Spleen (tissue), 13 donors: ENCODE measurements at places on chromosomes 7 and 10. TPM values are rescaled to one million over a fixed set of nuclear protein-coding genes. Genes with fewer than 3 reads are reported as not detected.

The CRHR2 gene
- not detected for total RNA-seq

DNA sequence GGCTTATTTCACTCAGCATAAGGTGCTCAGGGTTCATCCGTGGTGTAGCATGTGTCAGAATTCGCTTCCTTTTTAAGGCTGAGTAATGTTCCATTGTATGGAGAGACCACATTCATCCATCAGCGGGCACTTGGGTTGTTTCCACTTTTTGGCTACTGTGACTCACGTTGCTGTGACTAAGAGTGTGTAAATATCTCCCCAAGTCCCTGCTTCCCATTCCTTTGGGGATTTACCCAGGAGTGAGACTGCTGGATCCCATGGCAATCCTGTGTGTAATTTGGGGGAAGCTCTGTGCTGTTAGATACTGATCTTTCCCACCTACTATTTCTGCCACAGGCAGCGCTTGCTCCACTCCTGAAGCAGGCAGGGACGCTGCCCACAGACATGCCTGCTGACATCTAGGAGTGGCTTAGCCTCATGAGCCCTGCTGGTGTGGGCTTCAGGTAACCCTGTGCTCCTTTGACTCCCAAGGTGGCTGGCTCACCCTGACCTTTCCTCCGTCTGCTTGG, 346.0 kb downstream of the FRMD4A start:
- DNase-seq = no peak

DNA sequence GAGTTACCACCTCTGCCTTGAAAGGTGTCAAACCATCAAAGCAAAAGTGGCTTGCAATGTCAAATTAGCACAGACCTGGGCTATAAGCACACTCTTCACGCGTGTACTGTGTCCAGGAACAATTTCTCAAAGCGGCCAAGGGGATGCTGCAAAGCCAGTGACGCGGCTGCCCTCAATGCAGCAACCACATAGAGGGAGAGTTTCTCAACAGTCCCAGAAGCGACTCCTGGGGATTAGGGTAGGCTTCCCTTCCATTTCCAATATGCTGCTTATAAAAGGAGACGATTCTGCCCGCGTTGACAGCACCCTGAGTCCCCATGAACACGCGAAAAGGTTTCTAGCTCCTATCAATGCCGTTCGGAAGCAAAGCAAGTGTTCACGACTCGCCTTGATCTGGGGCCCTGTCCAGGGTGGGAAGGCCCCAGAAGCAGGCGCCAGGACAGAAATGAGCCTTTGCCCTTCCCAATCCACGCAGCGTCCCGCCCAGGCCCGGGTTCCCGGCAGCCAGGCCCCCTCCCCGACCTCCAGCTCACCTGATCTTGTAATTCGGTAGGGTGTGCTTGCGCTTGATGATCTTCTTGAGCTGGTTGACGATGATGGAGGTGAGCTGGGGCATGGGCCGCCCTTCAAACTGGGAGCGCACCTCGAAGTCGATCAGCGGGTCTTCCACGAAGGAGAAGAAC, 1.3 kb downstream of the PDZD8 start:
- peak; percentile 88 for DNase-seq

- no peak for DNase-seq
Measured at GRCh38 chr7:22208799-22209198, 148.2 kb downstream of the RAPGEF5 start.

The SLC39A12 gene
- total RNA-seq = 0.10 TPM
